ENCODE measurements at places on chromosomes 3 and 15.
A peak's percentile ranks its signal among the peaks of the same experiment; 100 is the strongest.

DNA sequence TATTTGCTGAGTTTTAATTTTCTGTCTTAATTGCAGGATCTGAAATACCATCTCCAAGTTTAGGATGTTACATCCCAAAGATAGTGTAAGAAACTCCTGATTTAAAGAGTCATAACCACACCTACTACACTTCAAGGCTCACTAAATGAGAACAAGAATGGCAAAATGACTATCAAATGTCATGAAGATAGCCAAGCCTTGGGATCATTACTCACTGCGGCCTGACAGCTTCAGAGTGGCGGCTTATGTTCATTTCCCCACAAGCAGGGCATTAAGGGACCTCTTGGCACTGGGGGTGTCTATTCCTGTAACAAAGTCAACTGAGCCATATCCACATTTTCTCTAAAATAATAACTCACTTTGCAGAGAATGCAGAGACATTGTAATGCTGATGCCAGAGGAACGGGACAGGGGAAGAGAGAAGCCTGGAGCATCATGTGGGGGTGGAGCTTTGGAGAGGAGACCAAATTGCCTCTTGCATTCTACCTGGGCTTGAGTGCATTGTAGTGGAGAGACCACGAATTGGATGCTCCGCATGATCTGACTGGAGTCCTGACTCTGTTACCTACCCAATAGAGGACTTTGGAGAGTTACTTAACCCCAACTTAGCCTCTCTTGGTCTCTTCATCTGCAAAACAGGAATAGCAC is 219.2 kb downstream of the OPA1 start:
- DNase-seq, result no peak

GRCh38 chr3:175312791-175313190 is 453.7 kb downstream of the NAALADL2 start:
- DNase-seq, result no peak

DNA sequence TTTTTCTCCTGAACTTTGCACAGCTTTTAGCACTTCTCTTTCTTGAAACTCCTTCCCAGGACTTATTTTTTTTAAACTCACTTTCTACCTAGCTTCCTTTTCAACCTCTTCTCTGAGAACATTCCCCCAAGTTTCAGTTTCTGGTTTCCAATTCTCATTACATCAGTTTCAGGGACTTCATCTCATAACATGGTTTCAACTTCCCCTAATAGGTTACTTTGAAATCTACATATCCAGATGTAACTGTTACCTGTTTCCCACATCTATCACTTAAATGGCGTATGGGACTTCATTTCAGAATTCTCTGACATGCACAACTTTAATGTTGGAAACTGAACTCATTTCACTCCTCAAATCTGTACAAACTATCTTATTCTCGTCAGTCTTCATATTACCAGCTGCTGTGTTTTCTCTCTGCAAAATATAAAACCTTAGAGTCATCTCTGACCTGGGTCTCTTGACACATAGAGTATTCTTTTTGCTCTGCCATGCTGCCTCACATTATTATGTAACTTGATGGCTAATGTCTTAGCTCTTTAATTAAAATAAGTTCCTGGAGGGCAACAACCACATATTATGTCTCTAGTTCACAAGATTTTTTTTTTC is 58.4 kb downstream of the NME9 start:
- DNase-seq, result no peak

DNA sequence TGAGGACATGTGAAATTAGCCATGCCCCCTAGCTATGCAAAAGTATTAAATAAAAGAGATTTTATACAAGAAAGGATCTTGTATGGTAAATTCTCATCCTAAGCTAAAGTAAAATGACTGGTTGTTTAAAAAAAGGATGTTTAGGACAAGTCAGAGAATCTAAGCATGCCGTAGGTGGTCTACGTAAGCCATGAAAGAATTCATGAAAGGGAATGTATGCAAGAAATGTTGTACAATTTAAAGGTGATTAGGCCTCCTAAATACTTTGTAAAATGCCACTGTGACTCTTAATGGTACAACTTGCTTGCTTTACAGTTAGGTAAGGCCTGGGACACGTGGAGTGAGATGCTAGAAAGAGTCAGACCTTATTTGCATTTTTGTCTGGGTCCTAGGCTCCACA is 209.0 kb downstream of the EFHB start:
- DNase-seq, result no peak

DNA sequence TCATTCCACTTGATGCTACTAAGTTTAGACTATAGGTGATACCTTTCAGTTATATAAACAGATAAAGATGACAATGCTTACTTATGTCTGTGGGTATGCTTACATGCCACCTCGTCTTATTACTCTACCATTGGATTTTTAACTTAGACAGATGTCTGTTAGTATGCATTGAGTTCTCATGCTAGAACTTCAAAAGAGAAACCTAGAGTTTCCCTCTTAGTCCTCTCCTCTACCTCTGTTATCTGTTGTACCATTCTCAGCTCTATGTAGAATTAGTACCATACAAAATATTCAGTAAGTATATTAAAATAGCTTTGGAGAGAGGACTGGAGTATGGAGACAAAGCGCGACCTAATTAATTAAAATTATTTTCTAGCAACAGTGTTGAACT is 111.3 kb downstream of the BBX start:
- DNase-seq, result no peak

GRCh38 chr3:61768284-61769037 is 207.1 kb downstream of the PTPRG start:
- DNase-seq, result no peak

DNA sequence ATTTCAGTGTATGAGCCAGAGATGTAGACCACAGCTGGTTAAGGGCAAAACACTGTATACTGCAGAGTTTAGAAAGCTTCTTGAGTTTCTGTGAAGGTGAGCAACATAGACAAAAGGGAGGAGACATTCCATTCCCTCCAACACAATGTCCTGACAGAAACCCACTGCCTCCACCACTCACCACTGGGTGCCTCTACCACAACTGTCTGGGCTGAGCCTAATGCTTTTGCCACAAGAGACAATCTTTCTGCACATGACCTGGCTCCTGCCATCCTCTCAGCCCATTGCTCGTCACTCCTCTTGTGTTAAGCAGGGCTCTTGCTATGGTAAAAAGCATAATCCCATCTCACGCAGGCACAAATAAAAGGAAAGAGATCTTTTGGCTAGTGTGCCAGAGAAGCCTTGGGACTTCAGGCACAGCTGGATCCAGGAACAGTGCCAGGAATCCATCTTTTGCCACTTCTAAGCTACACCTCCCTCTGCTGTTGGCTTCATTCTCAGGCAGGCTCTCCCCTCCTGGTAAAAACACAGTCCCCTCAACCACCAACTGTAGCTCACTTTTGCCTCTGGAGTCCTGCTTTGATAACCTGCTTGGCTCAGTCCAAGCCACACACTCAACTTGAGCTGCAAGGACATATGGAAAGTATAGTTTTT is 140.6 kb upstream of the PRR20G start:
- DNase-seq, result peak; percentile 5

GRCh38 chr3:181715571-181716340 is 4.0 kb downstream of the SOX2 start:
- no peak for DNase-seq

DNA sequence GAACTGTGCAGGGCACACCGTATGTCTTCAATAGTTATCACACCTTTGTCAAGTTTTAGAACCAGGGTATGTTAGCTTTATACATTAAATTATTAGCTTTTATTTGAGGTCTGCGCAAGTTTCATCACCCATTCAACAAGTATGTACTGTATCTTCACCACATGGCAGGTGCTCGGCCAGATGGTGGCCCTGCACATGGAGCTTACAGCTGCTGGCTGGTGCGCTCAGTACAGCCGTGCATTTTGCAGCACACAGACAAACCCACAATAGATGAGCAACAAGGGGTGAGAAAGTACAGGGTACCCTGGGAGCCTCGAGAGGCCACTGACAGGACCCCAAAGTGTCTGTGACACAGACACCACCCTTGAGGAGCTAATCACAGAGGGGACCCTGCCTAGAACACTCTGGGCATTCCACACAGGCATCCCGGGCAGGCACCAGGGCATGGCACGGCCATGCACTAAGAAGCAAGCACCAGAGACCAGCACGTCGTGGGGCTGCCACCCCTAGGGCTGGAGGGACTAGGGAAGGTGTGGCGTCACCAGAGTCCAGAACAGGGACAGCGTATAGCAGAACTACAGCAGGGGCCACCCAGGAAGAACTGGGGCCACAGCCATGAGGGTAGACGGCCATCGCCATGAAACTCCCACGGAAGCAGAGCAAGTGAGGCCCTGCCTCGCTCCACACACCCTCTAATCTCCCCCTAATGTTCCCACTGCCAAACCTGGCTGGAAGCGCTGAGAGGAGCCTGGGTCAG is 27.4 kb downstream of the ZXDC start:
- DNase-seq, result no peak

GRCh38 chr15:73949496-73949895 is 23.2 kb downstream of the LOXL1 start:
- DNase-seq, result no peak

GRCh38 chr3:31635545-31635944 is 102.8 kb downstream of the STT3B start:
- DNase-seq, result no peak

DNA sequence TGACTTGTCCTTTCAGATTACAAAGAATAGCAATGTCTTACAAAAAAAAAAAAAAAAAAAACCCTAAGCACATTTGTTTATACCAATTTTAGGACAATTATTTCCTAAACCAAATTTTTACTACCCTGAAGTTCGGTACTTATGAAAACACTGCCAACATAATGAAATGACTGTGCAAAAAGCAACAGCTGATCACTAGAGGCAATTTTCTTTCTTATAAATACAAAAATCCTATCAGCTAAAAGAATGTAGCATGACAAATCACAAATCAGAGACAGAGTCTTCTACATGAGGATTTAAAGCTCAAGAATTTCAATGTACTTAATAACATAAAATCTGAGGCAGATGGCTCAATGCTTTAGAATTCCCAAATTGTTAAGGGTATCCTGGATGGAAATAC is 191.8 kb downstream of the MAGI1 start:
- DNase-seq, result no peak

- no peak for DNase-seq
Measured at GRCh38 chr15:67032608-67033007, 32.8 kb upstream of the SMAD3 start.

DNA sequence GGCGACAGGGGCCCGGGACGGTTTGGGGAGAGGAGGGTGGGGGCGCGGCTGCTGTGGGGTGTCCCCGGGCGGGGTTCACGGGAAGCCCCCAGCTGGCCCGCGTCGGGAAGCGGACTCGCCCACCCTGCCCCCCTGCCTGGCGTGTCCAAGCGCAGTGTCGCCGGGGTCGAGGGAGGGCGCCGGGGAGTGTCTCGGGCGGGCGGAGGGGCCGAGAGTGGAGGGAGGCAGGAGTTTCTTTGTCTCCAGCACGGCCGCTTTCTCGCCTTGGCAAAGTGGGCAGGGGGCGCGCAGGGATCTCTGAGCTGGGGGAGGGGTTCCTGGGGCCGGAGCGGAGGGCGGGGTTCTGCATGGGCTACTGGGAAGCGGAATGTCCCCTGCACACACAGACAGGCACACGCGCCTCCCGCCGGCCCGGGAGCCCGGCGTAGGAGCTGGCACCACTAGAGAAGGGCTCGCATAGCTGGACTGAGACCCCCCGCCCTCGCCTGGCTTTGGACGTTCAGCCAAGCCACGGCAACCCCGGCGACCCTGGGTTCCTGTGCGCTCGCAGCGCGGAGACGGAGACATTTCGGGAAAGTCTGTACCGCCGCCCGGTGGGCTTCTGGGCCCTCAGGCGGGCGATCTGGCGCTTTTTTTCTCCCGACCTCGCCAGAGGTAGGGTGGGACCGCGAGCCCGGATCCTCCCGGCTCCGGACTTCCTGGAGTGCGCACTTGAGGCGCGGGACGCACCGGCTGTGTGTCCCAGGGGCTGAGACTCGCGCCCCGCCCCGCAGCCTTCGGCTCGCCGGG is 822 bp downstream of the ST8SIA2 start:
- peak; percentile 30 for DNase-seq

GRCh38 chr15:80060356-80061006 is 1.0 kb downstream of the ZFAND6 start:
- peak; percentile 44 for DNase-seq

- peak; percentile 93 for DNase-seq
Measured at GRCh38 chr3:122975163-122975923, 52.2 kb downstream of the SEMA5B start.

GRCh38 chr3:9349321-9350117 is 13.3 kb upstream of the THUMPD3 start:
- DNase-seq, result peak; percentile 95

DNA sequence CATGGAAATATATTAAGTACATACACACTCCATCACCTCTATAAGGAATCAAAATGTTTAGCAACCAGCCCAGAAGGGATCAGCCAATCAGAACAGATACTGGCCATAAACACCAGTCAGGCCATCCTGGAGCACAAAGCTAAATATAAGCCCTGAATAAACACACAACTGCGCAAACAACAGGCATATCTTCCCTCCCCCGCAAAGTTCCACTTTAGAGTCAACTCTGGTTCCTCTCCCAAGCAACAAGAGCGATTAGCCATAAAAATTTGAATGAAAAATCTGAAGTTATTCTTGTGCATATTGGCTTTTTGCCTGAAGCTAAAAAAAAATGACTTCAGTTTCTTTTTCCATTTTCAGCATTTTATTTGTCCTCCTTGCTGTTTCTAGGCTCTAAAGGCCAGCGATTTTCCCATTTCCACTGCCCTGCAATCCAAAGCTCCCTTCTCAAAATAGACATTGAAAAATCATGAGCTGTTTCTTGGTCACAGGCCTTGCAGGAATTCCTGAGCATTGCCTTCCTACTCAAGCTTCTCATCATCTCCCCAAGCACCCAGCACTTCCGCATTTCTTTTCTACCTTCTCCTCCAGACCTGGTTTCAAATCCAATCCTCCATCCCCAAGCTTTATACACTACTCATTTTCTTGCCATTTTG is 247.9 kb downstream of the ZMAT3 start:
- peak; percentile 19 for DNase-seq

Measured in RPMI7951 (cell line).